C1 segment of cervical spinal cord (tissue), 14 donors: ENCODE measurements at places on chromosomes 12 and 14.

GRCh38 chr14:100078997-100079725, 13.9 kb downstream of the EVL start:
- no peak for DNase-seq

GRCh38 chr14:59925797-59926196, 5.9 kb downstream of the LRRC9 start:
- no peak for DNase-seq

- no peak for DNase-seq
Observed at GRCh38 chr14:23024612-23025075, 10.1 kb downstream of the PSMB5 start.

DNA sequence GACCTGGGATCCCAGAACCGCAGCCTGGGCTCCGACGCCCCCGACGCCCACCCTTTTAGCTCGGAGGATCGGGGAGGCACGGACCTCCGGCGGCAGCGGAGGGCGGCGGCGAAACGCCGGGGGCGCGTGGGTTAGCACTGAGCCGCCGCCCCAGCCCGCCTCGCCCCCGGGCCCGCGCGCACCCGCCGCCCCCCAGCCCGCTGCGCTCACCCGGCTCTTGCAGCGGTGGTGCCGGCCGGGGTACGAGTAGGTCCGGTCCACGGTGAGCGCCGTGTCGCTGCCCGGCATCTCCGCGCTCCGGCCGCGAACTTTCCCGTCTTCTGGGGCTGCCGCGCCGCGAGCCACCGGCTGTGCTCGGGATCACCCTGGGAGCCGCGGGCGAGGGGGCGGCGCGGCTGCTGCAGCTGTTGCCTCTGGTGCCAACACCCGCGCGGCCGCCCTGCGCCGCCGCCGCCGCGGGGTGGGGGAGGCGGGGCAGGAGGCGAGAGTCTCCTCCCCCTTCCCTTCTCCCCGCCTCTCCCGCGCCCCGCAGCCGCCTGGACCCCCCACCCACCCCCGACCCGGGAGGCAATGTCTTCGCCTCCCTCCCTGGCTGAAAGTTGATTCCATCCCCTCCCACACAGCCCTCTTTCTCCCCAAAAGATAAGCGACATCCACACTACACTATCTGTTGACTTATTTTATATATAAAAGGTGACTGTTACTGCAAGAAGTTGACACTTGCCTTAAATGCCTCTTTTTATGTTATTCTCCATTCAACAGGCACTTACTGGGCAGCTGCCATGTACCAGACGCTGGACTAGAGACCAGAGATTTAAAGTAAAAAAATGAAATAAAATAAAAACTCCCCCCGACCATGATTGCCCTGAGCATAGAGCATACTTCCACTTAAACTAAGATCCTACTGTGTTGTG, at the start of gene TMCC3:
Gene TMCC3, minus strand, starts transcription at position 415 of the 914 bp plus-strand sequence. Its CDS starts 127 bp downstream, at position 288.
- peak; percentile 25 for DNase-seq

DNA sequence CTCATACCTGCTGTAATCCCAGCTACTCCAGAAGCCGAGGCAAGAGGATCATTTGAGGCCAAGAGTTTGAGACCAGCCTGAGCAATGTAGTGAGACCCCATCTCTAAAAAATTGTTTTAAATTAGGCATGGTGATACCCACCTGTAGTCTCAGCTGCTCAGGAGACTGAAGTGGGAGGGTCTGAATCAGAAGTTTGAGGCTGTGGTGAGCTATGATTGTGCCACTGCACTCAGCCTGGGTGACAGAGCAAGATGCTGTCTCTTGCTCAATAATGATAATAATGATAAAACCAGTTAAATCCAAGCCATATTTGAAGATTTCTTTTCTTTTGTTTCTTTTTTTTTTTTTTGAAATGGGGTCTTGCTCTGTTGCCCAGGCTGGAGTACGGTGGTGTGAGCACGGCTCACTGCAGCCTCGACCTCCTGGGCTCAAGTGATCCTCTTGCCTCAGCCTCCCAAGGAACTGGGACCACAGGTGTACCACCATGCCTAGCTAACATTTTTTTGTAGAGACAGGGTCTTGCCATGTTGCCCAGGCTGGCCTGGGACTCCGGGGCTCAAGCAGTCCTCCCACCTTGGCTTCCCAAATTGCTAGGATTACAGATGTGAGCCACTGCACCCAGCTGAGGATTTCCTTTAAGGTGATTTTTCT, 12.8 kb downstream of the PSMA6 start:
- no peak for DNase-seq

GRCh38 chr14:36845356-36846012, 183.8 kb downstream of the PAX9 start:
- no peak for DNase-seq

GRCh38 chr14:104114421-104115130, 23.8 kb upstream of the KIF26A start:
- no peak for DNase-seq

- no peak for DNase-seq
Observed at GRCh38 chr12:88367231-88367630, 213.0 kb downstream of the KITLG start.

DNA sequence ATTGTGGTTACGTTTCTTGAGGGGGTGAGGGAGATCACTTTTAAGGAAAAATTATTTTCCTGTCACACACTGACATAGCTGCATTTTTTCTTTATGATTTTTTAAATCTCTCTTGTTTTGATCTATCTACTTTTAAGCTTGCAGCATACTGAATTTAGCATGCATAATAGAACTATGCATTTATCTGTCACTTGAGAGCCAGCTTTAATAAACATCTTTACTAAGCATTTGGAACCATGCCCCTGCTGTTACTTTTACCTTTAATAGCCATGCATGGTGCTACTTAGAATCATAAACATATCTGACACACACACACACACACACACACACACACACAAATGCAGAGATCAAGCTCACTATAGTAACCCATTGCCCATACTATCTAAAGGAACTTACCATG, 486.2 kb downstream of the NELL2 start:
- DNase-seq, result no peak

- DNase-seq, result no peak
Observed at GRCh38 chr14:68779761-68780323, 13.0 kb downstream of the ZFP36L1 start.
